ENCODE measurements at places on chromosomes 6 and 20.
A peak's percentile ranks its signal among the peaks of the same experiment; 100 is the strongest.

DNA sequence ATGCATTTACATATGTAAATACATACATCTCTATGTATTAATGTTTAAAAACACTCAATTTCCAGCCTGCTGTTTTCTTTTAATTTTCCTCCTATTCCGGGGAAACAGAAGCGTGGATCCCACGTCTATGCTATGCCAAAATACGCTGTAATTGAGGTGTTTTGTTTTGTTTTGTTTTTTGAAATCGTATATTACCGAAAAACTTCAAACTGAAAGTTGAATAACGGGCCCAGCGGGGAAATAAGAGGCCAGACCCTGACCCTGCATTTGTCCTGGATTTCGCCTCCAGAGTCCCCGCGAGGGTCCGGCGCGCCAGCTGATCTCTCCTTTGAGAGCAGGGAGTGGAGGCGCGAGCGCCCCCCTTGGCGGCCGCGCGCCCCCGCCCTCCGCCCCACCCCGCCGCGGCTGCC is 355 bp upstream of the BMP2 start:
- no peak for DNase-seq

DNA sequence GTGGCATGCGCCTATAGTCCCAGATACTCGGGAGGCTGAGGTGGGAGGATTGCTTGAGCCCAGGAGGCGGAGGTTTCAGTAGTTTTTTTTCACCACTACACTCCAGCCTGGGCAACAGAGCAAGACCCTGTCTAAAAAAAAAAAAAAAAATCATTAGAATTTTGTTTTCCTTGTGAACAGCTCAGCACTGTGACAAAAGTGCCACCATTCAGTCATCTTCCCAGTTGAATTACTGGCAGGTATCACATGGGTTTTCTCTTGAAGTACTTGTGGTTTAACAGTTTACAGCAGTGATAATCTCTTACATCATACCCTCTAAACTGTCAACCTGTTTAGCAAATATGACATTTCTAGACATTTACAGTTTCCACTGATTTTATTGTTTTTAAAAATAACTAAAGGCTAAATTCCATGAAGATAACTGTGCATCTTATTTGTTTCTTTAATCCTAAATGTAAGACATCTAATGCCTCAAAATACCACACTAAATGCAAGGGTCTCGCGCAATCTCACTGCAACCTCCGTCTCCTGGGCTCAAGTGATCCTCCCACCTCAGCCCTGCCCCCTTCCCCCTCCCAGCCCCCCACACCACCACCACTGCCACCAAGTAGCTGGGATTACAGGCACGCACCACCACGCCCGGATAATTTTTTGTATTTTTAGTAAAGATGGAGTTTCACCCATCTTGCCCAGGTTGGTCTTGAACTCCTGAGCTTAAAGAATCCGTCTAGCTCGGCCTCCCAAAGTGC is 7.0 kb downstream of the TRPC4AP start:
- peak; percentile 84 for DNase-seq

DNA sequence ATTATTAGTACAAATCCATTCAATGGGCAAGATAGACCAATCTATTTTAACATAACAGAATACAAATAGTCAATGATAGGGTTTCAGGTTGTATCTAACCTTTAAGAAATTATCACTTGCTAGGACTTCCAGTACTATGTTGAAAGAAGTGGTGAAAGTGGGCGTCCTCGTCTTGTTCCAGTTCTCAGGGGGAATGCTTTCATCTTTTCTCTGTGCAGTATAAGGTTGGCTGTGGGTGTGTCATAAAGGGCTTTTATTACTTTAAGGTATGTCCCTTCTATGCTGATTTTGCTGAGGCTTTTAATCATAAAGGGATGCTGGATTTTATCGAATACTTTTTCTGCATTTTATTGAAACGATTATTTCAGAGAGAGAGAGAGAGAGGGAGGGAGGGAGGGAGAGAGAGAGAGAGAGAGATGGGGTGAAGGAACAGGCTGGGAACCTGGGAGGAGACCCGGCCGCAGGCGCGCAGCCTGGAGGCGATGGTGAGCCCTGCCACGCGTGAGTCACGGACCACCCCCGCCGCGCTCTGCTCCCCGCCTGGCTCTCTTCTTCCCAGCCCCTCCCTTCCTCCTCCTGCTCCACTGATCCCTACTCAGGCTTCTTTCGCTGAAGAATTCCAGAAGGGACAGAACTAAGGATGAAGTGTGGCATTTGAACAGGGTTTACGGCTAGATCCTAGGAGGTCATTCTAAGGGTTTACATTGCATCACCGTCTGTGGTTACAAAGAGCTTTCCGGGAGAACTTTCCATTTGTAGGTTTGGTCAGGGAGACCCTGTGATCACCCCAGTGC is 45.5 kb upstream of the HLA-E start:
- DNase-seq = no peak

- peak; percentile 22 for DNase-seq
Observed at GRCh38 chr6:75213732-75214131, 7.9 kb upstream of the COL12A1 start.

DNA sequence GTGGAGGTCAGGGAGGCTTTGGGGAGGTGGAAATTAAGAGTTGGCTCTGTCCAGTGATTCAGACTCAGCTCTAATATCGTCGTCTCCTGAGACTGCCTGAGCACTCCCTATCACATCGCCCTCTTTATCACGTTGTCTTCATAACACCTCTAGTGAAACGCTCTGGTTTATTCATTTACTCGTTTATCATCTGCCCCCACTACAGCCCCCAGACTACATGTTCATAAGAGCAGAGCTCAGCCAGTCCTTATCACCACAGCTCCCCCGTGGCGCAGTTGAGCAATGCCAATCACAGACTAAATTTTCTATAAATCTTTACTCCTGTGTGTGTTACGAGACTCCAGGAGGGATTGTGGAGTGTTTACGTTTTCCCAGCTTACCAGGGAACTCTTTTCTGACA is 316.2 kb downstream of the ADGRB3 start:
- no peak for DNase-seq

DNA sequence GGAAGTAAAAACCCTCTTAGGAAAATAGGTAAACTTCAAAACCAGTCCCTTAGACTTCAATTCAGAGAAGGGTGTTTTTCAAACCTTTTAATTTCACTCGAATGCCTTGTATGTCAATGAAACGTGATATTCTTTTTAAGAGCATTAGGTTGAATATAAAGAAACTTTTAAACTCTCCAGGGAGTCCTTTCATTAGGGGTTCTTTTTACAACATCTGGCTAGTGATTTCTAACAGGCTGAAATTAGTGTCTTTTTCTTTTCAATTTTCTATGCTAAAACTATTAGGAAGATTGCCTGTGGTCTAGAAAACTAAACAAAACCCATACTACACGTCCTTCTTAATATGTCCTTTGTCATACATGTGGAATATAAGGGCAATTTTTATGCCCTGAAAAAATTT is 569.7 kb upstream of the CITED2 start:
- no peak for DNase-seq

GRCh38 chr20:60352596-60352995 is 394.4 kb downstream of the CDH26 start:
- DNase-seq = no peak

DNA sequence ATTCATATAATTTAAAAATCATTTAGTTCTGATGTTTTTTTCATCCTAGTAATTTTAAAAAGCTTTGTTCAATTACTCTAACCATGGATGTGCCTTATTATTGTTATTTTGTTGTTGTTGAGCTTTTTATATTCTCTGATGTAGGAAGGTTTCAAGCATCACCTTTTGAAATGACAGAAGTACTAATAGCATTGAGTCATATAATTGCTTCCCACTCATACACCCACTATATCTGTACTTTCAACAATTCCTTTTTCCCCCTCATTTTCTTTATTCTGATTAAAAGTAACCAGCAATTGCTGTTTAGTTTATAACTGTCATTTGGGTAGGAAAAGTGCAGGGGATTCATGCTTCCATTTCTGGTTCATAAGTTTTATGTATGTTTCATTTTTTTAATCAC is 38.6 kb downstream of the DNAH8 start:
- DNase-seq = no peak

DNA sequence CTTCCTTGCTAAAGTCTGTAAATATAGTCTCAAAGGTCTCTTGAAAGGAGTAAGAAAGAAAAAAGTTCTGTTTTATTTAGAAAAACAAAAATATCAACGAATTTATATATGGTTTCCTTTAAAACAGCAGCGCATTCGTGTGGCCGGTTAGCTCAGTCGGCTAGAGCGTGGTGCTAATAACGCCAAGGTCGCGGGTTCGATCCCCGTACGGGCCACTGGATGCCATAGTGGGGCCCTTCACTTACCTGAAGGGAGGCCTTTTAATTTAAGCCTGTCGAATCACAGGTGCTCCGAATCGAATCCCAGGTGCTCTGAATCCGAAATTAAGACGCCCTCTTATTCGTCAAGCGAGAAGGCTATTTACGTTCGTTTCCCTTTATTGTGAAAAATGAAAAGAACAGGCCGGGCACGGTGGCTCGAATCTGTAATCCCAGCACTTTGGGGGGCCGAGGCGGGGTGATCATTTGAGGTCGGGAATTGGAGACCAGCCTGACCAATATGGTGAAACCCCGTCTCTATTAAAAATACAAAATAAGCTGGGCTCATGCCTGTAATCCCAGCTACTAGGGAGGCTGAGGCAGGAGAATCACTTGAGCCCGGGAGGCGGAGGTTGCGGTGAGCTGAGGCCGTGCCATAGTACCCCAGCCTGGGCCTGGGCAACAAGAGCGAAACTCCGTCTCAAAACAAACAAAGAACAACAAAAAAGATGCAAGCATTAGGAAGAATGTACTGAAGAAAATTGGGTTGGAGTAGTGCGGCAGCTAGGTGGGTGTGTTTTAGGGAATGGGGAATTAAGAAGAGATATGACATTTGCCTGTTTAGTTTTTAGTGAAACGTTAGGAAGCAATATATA is 195.8 kb upstream of the ZNF184 start:
- DNase-seq = peak; percentile 96

DNA sequence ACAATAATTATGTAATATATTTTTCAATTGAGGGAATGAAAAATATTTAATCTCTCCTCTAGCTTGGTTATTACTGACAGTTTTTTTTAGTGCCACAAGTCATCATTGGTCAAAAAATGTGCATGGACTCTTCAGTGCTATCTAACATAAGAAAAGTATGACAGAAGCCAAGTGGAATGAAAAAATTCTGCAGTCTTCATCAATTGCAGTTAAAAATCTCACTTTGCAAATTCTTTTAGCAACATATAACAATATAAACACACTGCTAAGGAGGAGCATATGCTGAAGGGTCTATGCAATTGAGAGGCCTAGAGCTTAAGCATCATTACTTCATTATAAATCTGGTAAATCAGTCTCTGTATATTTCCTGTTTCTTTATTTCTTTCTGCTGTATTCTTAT is 175.1 kb downstream of the ARHGAP18 start:
- DNase-seq = no peak

DNA sequence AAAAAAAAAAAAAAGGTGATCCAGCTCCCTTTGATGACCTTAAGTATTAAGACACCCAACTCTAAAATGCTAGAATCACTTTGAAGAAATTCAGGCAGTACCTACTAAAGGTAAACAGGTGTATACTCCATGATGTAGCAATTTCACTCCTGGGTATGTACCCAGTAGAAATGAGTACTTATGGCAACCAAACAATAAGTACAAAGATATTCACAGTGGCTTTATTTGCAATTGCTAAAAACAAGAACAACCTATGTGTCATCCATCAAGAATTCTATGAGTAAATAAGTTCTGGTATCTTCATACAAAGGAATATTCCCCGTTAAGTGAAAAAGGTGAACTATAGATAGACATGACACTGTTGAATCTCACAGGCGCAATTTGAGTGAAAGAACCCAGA is 29.4 kb downstream of the MDGA1 start:
- no peak for DNase-seq

DNA sequence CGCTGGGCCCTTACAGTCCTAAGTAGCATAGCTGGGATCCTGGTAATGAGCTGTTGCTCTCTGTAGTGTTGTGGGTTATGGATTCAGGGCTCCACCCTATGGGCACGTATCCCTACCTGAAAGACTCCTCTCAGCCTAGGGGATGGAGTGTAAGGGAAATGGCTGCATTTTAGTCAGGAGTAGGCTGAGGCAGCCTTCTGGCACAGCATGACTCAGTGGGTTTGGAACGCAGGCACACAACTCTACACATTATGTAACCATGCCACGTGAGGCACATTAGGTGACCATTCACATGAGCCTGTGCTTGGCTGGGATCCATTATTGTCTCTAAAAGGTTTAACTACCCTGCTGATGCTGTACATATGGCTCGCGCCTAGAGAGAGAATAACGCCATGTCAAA is 27.8 kb downstream of the HDDC2 start:
- no peak for DNase-seq

GRCh38 chr6:9825526-9825925 is 589.3 kb downstream of the TFAP2A start:
- no peak for DNase-seq

DNA sequence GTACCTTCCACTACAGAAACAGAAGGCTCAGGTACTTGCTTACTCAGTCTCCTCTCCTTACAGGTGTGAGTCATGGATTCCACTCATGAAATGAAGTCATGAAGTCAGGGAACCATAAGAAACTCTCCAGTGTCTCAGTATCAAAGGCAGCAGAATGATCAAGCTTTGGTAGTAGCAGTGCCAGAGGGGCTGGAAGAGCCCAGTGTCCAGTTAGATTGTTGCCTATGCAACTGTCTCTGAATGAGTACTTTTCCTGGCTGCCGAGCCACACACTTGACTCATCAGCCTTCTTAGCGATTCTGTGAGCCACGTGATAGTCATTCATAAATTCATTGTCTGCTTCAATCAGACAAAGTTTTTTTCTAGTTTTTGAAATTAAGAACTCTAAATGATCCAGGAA is 52.2 kb upstream of the DTNBP1 start:
- no peak for DNase-seq

- no peak for DNase-seq
Observed at GRCh38 chr6:116210750-116211425, 43.0 kb downstream of the TSPYL4 start.

DNA sequence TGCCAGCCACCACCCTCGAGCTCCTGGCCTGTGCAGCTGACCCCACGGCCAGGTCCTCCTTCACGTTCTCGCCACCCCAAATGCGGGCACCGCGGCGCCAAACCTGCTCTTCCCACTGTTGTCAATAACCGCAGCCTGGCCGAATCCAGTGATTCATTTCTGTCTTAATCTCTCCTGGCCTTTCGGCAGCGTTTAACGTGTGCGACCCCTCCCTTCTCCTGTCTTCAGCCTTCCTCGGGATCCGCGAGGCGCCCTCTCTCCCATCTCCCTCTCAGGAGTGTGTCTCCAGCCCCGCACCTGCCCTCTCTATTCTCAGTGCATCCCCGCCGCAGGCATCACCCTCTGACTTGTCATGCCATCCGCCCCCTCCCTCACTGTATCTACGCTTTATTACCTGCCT is 91.4 kb downstream of the THBS2 start:
- no peak for DNase-seq

DNA sequence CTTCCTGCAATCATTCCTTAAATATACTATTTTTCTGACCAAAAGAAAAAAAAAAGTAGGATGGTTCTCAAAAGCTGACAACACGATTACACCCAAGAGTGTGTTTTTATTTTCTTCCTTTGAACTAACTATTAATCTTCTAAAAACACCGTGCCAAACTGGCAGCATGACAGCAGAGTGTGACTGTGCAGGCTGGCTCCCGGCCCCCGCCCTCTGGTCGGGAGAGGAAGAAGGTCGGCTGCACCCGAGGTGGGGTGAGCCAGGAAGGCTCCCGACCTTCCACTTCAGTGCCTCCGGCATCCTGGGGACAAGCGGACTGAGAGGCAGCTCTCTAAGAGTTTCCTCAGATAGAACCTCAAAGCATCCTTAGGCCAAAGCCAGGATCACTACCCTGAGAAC is 29.2 kb downstream of the SLC22A23 start:
- no peak for DNase-seq

- no peak for DNase-seq
Observed at GRCh38 chr20:8438748-8439147, 306.7 kb downstream of the PLCB1 start.

GRCh38 chr6:83221889-83222479 is 28.8 kb downstream of the RWDD2A start:
- peak; percentile 77 for DNase-seq
